HS-27A (cell line): ENCODE measurements at places on chromosomes 4 and X.

DNA sequence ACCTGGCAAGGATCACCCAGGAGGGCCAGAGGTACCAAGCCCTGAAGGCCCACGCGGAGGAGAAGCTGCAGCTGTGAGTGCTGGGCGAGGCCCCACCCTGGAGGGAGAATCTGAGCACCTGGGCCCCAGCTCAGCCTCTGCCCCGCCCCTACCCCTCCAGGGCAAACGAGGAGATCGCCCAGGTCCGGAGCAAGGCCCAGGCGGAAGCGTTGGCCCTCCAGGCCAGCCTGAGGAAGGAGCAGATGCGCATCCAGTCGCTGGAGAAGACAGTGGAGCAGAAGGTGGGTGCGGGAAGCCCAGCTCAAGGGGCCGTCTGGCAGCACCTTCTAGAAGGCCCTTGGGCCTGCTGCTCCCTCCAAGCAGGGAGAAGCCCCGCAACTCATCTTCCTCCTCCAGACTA, 23.2 kb downstream of the TACC3 start:
- no peak for DNase-seq

DNA sequence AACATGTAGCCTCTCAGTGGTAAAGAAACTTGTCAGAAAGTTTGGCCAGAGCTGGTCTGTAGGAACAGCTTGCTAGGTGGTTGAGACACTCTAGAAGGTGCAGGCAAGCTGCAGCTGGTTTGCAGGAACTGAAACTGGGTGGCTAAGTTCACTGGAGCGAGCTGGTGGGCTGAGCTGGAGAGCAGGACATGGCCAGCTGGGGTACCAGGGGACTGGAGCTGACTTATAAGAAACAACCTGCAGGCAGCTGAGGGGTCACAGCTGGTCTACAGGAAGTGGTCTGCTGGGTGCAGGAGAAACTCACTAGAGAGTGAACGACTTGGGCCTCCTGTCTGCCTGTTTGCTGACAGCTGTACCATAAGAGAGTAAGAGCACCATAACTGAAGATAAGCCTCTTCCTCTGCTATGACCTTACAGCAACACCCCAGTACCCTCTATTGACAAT, 157.1 kb upstream of the LNX1 start:
- DNase-seq = no peak

GRCh38 chr4:168453146-168453545, 27.1 kb downstream of the DDX60L start:
- DNase-seq = no peak

DNA sequence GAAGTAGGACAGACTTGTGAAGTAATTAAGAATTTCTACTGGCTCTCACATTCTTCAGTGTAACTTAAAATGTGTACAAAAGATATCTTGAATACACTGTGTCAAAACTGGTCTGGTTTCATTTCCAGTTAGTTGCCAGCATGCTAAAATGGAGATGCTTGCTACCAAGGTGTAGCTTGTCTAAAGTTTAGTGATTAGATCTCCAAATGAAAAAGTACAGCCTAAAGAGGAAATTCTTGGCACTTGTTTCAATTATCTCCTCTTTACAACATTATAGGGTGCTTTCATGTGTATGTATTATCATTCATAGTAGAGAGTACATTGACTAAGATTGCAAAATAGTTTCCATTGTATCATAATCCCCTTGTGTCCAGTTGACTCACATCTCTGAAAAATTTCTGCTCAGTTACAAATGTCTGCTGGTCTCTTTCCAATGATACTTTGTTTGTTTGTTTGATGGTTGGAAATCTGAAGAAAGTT, 97.3 kb upstream of the SPRY1 start:
- DNase-seq = no peak

- no peak for DNase-seq
These were observed 234.8 kb upstream of the JADE1 start for GRCh38 chr4:128574706-128575105.

- DNase-seq = no peak
These were observed 184.2 kb downstream of the KDR start for GRCh38 chr4:54940996-54941865.

- DNase-seq = no peak
These were observed 42.1 kb downstream of the MAB21L2 start for GRCh38 chr4:150624055-150624454.

- DNase-seq = no peak
These were observed 1003.6 kb downstream of the FAT4 start for GRCh38 chr4:126318376-126318775.

- peak; percentile 3 for DNase-seq
These were observed 109.3 kb upstream of the KLHL13 start for GRCh38 chrX:118225711-118226428.

- no peak for DNase-seq
These were observed 146.2 kb upstream of the HHIP start for GRCh38 chr4:144499777-144500176.

DNA sequence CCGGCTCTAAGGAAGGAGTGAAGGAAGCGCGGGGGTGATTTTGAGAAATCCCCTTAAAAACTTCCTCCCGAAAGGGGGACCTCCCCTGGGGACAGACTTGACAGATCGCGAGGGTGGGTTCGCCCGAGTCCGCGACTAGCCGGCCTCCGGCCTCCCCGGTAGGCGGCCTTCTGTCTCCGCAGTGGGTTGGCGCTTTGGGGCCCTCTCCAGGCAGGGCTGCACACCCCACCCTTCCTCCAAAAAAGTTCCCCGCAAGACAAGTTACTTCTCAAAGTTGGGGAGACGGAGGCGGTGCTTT, 24.8 kb downstream of the HOPX start:
- DNase-seq = no peak

DNA sequence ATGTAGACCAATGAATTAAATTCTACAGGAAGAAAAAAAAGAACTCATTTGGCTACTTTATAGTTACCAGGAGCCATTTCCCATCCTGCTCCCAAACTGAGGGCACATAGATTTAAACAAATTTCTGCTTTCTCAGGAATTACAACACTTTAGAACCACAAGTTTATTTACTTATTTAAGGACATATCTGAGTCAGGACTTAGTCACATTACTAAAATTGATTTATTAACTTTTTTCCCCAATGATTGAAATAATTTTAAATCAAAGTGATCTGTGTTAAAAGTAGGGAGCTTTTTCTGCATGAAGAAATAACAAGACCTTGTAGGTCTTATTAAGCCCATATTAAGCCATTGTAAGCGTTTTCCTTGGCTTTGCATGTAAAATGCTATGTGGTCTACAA, 291.0 kb upstream of the HAND2 start:
- DNase-seq = no peak

- DNase-seq = no peak
These were observed 234.3 kb downstream of the SCFD2 start for GRCh38 chr4:53131562-53131925.

DNA sequence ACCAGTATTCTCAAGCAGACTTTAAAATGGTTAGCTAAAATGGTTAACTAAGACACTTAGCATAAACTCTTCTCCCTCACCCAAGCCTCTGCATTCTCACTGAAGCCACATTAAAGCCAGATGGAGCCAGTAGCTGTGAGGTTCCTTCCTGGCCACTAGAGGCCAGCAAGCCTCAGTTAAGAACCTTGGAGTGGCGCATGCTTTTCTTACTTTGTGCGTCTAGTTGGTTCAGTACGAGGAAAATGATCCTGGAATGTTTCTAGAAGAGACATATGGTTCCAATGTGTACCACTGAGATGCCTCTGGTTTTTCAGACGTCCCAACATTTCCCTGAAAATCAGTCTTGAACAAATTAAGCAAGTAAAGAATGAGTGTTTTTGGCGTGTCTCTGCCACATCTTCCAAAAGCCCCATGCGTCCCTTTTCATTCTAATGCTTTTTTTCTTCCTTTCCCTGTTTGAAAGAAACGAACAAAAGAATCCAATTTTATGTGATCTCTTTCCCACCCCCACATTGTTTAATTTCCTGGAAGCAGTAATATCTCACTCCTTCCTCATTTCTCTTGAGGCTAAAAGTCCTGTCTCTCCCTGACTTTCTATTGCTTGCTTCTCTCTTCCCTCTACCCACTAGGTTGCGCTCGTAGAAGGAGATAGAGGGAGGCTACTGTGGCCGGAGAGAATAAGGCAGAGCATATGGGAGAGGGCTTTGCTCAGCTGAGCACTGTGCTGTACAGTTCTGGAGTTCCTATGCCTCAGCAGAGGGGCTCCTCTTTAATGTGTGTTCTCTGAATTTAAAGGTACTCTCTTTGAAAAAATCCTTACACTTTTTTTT, 82.9 kb upstream of the TAB3 start:
- peak; percentile 1 for DNase-seq

- no peak for DNase-seq
These were observed 763.0 kb downstream of the DMD start for GRCh38 chrX:32448320-32448719.

DNA sequence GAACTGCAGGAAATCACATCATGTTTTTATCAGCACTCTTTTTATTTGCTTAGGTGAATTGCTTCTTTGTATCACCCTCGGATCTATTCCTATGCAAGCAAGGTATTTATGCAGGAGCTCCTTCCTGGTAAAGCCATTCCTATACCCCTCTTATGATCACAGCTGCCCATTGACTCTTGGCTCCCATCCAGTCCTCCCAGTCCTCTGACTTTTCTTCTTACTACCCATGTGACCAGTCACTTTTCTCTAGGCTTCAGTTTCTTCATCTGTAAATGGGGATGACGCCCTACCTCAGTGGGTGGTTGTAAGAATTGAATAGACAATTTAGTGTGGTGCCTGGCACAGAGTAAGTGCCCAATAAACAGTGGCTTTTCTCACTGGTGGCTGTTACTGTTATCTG, 144.9 kb downstream of the FHIP1A start:
- DNase-seq = no peak

GRCh38 chr4:153808175-153808574, 19.3 kb upstream of the SFRP2 start:
- no peak for DNase-seq

DNA sequence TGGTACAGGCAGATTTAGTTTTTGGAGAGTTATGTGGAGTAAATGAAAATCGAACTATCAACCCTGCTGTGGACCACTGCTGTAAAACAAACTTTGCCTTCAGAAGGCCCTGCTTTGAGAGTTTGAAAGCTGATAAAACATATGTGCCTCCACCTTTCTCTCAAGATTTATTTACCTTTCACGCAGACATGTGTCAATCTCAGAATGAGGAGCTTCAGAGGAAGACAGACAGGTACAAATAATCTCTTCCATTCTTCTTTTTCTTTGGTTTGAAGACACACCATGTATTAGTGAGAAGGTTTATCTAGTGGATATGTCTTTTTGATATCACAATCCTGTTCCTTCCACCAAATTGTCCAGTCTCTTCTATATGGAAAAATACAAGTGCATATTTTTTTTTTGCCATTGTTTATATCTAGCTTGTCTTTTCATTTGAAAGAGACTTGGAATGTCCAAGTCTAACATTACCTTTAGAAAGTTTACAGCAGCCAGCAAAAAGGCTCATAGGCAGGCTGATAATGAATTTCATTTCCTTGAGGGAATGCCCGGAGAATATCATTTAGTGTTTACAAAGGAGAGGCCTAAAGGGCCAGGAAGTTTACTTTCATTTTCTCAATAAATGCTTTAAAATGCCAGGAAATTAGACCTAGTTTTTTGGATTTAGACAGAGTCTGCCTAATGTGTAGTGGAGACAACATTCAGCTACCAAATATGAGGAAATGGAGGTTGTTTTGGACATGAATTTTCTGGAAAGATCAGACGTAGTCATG, 18.6 kb downstream of the AFM start:
- DNase-seq = no peak

- no peak for DNase-seq
These were observed 66.2 kb downstream of the BEX3 start for GRCh38 chrX:103442536-103442901.

- no peak for DNase-seq
These were observed at the start of gene SH3RF1 for GRCh38 chr4:169270810-169271691. TSS of gene SH3RF1 (minus strand) at chr4:169270956. CDS start at chr4:169269212, 1,744 bp downstream.

DNA sequence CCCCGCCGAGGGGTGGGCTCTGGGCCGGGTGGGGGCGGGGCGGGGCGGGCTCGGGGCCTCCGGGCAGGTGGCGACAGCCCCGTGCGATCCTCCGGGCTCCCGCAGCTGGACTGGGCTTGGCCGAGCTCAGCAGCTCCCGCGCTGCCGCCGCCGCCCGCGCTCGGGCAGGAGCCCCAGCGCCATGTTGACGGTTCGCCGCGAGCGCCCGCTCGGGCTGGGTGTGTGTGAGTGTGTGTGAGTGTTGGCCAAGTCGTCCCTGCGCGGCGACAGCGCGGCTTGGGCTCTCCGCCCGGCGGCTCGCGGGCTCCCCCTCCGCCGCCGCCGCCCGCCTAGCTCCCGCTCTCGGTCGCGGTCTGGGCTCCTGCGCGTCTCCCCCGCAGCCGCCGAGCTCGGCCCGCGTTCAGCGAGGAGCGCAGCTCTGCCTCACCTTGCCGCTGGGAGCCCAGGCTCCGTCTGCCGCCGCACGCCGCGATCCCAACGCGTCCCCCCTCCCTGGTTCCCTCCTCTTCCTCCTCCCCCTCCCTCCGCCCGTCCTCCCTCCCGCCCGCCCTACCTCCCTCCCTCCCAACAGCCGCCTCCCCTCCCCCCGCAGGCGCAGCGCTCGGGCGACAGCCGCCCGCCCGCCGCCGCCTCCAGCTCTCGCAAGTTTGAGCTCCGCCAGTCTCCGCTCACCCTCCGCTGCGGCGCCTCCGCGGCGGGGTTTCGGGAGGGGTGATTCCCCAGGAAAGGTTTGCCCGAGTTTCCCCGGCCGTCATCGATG, at the start of gene BCOR:
Gene BCOR (minus strand): TSS at position 455 of the 760 bp plus-strand sequence. CDS start 20,029 bp downstream, outside the sequence.
- DNase-seq = no peak

GRCh38 chr4:64889906-64890610, 480.8 kb upstream of the TECRL start:
- no peak for DNase-seq

DNA sequence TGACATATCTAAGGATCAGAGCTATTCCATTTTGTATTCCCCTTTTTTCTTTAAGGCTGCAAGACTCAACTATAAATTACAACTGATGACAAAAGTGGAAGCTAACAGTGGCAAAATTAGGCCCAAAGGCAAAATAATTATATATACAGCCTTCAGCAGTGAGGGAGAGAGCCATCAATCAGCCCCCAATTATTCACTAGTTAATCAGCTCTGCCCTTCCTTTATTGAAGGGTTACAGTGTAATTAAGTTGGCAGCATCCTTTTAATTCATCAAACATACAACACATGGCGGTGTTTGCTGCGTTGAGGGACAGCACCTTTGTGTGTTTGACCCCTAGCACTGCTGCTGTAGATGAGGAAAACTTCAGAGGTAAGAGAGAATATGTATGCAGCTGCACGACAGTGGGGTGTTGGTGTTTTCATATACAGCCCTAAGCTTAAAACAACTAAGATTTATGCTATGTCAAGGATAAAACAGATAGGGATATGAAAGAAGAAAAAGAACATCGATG, 973.9 kb upstream of the POU3F4 start:
- DNase-seq = no peak

DNA sequence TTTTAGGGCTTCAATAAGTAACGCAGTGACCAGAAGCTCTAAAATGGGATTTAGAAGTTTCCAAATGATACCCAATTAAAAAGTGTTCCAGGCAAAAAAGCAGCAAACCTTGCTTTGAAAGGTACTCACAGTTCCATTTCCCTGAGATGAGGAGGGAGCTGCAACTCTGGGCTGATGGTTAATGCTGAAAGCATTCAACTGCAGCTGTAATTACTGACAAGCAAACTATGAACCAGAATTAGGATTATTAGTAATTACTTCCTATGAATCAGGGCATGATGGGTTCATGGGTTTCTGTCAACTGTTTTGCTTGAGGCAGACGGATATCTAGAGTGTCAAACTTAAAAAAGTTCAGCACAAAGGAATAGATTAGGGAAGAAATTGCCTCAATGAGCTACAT, 357.4 kb downstream of the STIM2 start:
- no peak for DNase-seq
